IMR-90 (cell line): ENCODE measurements at places on chromosomes 3 and 15.

GRCh38 chr3:16234281-16234680 lies 30.5 kb downstream of the DPH3 start:
- no peak overlapping the region for H3K4me3 ChIP-seq
- no peaks in the 10 kb centered on the region for H3K36me3 ChIP-seq
- H3K4me1 ChIP-seq = no peaks in the 10 kb centered on the region
- no peak overlapping the region for H3K27ac ChIP-seq
- H3K27me3 ChIP-seq = no peaks in the 10 kb centered on the region

DNA sequence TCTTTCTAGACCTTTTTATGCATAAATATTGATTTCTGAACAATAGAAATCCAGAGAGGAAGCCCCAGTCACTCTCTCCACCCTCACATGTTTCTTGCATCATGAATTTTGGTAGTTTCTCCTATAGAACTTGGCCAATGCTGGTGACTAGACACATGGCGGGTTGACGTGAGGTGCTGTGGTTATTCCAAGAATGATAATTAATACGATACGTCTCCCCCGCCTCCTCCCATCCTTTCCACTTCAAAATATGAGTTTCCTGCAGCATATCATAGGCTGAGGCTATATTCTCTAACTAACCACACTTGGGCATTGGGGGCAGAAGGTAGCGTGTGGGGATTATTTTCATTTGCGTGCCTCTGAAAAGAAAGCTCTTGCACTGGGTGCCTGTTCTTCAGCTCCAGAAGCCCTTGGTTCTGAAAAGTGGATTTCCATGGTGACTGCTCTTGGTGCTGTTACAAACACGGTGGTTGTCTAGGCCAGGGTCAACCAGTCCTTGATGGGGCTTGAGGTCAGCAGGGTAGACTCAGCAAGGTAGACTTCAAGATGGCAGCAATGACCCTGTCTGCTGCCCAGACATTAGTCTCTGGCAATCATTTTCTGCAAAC lies 5.3 kb downstream of the TNFSF10 start:
- peaks cover 10% of the 10 kb centered on the region for H3K4me1 ChIP-seq
- no peak overlapping the region for H3K4me3 ChIP-seq
- DNase-seq = no peak

- no peaks in the 10 kb centered on the region for H3K27me3 ChIP-seq
- H3K27ac ChIP-seq = peak overlapping the region; percentile 23; the same call in 1 of the 2 replicates
- DNase-seq = no peak
- no peak overlapping the region for H3K4me3 ChIP-seq
- no peaks in the 10 kb centered on the region for H3K36me3 ChIP-seq
These were observed 287.6 kb upstream of the C2CD4B start for GRCh38 chr15:62452667-62453066.

DNA sequence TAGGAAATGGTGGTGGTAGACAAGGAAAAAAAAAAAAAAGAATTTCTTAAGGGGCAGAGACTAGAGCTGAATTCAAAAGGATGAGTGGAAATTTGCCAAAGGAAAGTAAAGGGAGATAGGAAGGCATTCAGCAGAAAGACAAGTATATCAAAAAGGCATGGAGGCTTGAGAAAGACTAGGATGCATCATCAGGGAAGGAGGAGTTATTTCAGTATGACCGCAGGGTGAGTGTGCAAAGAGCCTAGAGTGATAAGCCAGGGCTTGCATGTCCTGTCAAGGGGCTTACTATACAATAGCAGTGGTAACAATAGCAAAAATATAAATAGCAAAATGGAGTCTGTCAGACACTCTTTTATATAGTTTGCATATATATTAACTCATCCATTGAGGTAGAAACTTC lies 112.0 kb downstream of the FRMD4B start:
- H3K27ac ChIP-seq = no peak overlapping the region
- H3K4me1 ChIP-seq = no peaks in the 10 kb centered on the region
- DNase-seq = no peak
- H3K4me3 ChIP-seq = no peak overlapping the region
- H3K27me3 ChIP-seq = peaks cover 2% of the 10 kb centered on the region; the same call in 1 of the 2 replicates
- H3K36me3 ChIP-seq = no peaks in the 10 kb centered on the region

GRCh38 chr3:118262800-118263402 lies 771.7 kb downstream of the IGSF11 start:
- H3K36me3 ChIP-seq = no peaks in the 10 kb centered on the region
- no peak overlapping the region for H3K27ac ChIP-seq
- H3K4me3 ChIP-seq = no peak overlapping the region
- H3K27me3 ChIP-seq = no peaks in the 10 kb centered on the region
- H3K4me1 ChIP-seq = no peaks in the 10 kb centered on the region
- DNase-seq = no peak
